Renal cortical epithelial cell (primary cell): ENCODE measurements at places on chromosomes 6 and 20.

GRCh38 chr20:25274891-25275812, 27.3 kb downstream of the PYGB start:
- DNase-seq: no peak

DNA sequence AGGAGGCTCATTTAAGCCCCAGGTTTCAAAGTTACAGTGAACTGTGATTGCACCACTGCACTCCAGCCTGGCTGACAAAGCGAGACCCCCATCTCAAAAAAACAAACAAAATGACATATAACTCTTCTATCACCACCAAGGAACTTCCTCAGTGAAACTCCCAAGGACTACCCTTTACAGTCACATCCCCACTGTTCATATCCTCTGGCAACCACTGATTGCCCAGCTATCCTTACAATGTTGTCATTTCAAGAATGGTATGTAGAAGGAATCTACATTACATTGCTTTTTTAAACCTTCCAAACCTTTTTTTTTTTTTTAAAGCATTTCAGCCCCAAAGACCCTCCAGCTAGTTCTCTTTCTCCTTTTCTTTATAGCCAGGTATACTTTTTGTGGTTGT, 123.1 kb upstream of the CARMIL1 start:
- no peak for DNase-seq

- no peak for DNase-seq
Measured at GRCh38 chr6:20791944-20792343, 257.7 kb downstream of the CDKAL1 start.

- no peak for DNase-seq
Measured at GRCh38 chr6:1317302-1317815, 5.5 kb downstream of the FOXQ1 start.

GRCh38 chr6:7108196-7108963, 619 bp downstream of the RREB1 start:
- no peak for DNase-seq

- no peak for DNase-seq
Measured at GRCh38 chr6:134074151-134075055, 22.0 kb upstream of the SLC2A12 start.

DNA sequence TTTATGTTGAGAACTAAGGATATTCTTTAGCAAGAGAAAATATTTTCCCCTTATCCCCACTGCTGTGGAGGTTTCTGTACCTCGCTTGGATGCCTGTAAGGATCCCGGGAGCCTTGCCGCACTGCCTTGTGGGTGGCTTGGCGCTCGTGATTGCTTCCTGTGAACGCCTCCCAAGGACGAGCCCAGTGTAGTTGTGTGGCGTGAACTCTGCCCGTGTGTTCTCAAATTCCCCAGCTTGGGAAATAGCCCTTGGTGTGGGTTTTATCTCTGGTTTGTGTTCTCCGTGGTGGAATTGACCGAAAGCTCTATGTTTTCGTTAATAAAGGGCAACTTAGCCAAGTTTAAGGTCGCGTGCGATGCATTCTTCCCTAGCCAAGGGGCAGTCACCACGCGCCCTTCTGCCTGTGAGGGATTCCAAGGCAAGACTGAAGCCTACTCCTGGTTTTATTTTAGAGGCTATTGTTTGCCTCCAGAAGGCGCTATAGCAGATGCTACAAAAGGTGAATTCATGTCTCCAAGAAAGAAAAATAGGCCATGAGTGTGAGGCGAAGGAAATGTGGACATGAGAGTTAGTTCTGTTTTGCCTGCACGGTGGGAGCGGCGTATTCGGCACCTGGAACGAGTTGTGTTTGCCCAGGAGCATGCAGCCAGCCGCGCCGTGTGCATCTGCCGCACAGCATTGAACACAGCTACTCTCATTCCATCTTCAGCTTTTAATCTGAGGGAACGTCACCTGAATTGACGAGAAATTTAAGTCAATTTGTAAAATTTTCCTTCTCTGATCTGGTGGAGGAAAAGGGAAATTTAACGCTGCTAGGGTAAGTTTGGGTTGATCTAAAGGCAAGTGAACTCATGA, 40.3 kb upstream of the IRF4 start:
- DNase-seq: no peak

- no peak for DNase-seq
Measured at GRCh38 chr20:64219202-64219601, 36.3 kb upstream of the PCMTD2 start.

DNA sequence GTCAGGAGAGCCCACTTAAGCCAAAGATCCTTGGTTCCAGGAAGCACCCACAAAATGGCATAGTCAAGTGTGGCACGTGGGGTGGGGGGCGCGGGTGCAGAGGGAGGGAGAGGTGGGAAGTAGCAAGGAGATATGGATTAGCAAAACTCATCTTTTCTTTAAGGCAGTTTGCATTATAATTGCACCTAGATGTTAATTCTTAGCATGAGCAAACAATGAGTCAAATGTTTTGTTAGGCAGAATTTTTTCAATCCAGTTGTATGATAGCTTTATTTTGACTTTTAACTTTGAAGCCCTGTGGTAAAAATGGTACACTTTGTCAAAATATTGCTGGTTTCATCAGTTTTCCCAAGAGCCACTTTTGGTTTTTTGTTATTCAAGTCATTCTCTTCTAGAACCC, 15.0 kb downstream of the SCAND1 start:
- no peak for DNase-seq

DNA sequence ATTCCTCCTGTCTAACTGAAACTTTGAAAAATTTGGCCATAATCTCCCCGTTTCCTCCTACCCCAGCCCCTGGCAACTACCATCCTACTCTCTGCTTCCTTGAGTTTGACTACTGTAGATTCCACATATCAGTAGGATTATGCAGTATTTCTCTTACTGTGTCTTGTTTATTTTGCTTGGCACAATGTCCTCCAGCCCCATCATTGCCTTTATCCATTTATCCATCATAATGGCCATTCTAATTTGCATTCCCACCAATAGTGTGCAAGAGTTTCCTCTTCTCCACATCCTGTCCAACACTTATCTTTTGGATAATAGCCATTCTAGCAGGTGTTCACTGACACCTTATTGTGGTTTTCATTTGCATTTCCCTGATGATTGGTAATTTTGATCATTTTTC, 202.3 kb downstream of the THBS2 start:
- DNase-seq: no peak

- DNase-seq: no peak
Measured at GRCh38 chr6:118306392-118307238, 241.5 kb upstream of the PLN start.

DNA sequence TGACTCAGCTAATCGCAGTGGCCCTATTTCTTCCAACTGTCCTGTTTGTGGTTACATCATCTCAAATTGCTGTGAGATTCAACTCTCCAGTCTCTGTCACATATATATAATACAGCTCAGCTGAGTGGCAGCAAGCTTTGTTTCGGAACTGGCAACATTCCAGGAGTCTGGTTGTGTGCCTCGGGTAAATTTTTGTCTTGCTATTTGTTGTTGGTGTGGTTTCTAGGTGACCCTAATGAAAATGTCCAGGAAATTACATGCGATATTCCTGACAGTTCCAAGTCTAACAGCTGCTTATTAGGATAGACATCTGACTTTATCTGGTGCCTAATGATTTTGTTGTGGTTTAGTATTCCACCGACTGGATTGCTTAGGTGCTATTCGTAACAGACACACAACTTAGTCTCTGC, 581.8 kb downstream of the CD109 start:
- peak; percentile 67 for DNase-seq

DNA sequence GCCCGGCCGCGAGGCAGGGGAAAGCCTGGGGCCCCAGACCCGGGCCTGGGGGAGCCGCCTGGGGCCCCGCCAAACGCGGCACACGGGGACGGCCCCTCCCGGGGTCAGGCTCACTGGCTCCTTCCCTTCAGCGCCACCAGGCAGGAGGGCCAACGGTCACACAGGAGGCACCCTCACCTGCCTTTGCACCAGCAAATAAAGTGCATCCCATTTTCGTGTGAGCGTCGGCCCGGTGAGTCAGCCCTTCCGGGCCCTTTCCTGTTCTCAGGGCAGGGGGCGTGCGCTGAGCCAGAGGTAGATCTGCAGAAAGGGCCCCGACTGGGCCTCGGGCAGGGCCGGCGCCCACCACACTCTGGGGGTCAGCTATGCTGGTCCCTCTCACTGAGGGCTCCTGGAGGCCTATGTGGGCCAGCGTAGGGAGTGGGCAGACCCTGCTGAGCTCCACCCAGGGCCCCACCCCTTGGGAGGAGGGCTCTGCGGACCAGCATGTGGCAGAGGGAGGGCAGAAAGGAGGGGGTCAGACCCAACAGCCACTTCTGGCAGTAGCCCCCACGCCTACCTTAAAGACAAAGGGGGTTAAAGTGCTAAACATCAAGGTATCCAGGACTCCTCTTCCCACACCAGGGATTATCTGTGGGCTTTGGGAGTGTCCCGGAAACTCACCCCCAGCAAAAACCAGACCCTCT, 931 bp upstream of the UCKL1 start:
- peak; percentile 34 for DNase-seq

GRCh38 chr6:49555951-49556350, 5.5 kb downstream of the C6orf141 start:
- peak; percentile 19 for DNase-seq

DNA sequence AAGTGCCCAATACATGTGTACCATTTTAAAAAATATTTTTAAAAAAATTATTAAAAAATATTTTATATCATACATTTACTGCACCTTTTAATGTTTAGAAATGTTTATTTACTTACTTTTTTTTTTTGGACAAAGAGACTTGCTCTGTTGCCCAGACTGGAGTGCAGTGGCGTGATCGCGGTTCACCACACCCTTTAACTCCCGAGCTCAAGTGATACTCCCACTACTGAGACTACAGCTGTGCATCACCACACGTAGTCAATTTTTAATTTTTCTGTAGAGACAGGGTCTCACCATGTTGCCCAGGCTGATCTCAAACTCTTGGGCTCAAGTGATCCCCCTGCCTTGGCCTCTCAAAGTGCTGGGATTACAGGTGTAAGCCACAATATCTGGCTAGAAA, 9.2 kb upstream of the SIRPG start:
- DNase-seq: no peak

DNA sequence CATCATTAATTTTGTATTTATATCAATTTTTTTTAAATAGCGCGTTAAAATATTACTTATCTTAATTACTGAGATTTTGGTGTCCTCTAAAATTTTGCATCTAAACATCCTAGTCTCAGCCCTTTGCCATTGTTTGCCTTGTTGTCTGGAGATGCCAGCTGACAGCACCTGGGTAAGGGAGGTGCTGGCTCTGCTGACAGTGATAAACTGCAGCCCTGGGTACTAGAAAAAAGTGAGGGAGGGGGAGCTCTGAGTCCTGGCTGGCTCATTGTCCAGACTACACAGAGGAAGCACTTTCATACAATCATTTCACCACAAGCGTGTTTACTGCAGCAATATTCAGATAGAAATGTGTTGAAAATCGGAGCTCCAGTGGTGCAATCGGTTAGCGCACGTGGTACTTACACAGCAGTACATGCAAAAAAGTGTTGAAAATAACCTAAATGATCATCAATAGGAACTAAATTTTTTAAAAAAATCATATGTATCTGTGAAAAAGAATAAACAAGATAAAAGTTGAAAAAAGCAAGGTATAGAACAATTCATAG, 18.5 kb upstream of the UBR2 start:
- DNase-seq: no peak

DNA sequence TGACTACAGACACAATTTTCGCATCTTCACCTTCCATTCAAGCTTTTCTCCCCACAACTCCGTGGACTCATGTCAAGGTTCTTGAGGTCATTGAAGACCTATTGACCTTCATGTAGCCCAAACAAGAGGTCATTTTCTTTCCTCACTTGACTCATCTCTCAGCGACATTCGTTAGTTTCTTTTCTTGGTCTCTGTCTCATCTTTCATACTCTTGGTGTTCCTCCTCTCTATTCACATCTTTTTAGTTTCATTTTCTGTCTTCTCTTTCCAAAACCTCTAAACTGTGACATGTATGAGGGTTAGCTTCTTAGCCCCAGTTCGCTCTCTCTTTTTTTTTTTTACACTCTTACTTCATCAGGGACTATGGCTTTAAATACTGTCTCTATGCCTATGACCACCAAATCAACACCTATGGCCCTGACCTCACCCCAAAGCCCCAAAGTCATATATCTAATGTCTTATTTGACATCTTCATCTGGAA, 128.6 kb upstream of the BACH2 start:
- DNase-seq: no peak
